ENCODE measurements at places on chromosomes 7 and 10.

GRCh38 chr7:122762071-122762470 is 59.3 kb upstream of the RNF148 start:
- no peak for DNase-seq

DNA sequence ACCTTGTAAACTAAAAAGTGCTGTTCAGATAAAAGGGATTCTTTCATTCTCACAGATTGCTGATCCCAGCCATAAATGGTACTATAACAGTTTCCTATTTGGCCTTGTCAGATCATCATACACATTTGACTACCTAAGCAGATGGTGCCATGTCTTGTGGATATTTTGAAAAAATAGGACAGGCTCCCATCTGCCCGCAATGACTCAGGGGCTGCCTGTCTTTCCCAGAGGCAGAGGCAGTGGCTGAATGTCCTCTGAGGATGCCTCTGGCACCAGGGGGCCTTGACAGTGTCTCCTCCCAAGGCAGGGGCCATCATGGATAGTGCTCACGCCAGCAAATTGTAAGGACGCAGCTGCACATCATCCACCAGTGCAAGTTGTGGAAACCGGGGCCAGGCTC is 323.0 kb upstream of the PODXL start:
- no peak for DNase-seq

DNA sequence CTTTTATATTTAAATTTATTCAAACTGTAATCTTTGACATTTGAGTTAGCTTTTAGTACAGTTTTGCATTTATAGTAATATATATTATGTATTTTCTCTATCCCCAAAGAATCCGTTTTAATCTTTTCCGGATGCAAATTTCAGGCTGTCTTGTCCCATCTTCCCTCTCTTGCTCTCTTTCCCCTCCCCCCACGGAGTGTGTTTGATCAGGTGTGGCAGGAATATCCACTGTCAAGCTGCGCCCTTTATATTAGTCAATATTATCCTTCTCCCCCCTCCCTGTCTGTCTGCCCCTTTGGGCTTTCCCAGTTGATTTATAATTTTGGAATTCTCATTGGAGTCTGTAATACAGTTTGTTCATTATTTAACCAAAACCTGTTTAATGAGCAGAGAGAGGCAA is 19.0 kb downstream of the GBF1 start:
- no peak for DNase-seq

DNA sequence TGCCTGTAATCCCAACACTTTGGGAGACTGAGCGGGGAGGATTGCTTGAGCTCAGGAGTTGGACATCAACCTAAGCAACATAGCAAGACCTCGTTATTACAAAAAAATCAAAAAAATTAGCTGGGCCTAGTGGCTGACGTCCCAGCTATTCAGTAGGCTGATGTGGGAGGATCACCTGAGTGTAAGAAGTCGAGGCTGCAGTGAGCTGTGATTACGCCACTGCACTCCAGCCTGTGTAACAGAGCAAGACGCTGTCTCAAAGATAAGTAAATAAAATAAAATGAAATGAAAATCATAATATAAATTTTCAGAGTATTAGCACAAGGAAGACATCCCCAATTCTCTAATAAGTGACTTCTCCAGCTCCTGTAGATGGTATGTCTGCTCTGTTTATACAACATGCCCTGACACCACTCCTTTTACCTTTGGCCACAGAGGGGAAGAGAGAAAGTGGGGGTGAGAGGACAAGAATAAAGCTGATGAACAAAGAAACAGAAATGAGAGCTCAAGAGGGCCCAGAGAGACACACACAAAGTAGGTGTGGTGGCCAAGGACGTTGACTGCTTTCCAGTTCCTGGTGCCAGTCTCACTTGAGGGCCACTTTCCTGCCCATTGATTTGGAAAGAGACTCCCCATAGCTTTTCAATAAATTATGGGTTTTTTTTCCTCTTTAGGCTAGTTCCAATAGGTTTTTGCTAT is 62.9 kb downstream of the PTTG1IP2 start:
- DNase-seq: no peak

DNA sequence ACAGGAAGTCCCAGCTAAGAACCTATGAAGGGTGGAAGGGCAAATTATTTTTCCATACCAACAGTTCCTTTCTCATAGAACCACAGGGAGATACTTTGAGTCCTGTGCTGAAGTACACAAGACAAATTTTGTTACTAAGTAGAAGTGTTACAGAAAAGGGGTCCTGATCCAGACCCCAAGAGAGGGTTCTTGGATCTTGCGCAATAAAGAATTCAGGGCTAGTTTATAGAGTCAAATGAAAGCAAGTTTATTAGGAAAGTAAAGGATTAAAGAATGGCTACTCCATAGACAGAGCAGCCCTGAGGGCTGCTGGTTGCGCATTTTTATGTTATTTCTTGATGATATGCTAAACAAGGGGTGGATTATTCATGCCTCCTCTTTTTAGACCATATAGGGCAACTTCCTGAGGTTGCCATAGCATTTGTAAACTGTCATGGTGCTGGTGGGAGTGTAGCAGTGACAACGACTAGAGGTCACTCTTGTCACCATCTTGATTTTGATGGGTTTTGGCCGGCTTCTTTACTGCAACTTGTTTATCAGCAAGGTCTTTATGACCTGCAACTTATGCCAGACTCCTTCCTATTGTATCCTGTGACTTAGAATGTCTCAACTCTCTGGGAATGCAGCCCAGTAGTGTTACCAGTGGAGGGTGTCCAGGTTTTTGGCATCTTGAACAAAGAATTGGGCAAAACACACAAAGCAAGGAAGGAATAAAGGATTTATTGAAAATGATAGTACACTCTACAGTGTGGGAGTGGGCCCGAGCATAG is 409.4 kb downstream of the SH2D4B start:
- no peak for DNase-seq

DNA sequence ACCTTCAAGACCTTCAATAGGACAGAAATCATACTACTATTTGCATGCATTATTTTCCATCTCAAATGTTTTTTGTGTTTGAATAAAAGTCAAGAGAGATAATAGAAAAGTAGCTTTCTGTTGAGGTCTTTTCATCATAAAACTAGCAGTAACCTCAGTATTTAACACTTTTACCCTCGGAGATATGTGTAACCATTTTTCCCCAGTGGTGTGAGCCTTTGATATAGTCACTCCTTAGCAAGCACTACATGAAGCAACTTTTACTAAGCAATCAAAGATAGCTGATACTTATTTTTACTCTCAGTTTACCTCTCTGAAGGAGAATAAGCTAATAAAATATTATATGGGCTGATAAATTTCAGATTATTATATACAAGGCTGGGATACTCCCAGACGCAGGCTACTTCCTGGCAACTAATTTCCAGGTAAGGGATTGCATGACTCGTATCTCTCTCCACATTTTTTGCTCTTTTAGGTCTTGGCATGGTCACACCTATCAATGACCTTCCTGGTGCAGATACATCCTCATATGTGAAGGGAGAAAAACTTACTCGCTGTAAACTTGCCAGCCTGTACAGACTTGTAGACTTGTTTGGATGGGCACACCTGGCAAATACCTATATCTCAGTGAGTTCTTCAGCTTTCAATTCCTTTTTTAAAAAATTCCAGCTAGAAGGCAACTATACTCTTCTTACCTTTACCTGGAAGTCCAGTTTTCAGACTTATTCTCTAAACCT is 91.5 kb upstream of the MXI1 start:
- DNase-seq: no peak

DNA sequence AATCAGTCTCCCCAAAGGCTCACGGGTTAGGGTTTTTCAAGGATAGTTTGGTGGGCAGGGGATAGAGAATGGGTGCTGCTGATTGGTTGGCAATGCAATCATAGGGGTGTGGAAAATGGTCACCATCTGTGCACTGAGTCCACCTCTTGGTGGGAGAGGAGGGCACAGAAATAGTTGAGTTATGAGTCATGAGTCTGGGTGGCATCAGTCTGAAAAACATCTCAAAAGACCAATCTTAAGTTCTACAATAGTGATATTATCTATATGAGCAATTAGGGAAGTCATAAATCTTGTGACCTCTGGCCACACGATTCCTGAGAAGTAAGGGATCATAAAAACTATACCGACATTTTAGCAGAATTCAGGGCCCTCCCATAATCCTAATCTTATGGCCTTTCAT is 62.7 kb downstream of the LGI1 start:
- DNase-seq: no peak

GRCh38 chr7:116770941-116771340 is 91.4 kb upstream of the CAPZA2 start:
- no peak for DNase-seq
